ENCODE measurements at places on chromosomes 12 and 14.

DNA sequence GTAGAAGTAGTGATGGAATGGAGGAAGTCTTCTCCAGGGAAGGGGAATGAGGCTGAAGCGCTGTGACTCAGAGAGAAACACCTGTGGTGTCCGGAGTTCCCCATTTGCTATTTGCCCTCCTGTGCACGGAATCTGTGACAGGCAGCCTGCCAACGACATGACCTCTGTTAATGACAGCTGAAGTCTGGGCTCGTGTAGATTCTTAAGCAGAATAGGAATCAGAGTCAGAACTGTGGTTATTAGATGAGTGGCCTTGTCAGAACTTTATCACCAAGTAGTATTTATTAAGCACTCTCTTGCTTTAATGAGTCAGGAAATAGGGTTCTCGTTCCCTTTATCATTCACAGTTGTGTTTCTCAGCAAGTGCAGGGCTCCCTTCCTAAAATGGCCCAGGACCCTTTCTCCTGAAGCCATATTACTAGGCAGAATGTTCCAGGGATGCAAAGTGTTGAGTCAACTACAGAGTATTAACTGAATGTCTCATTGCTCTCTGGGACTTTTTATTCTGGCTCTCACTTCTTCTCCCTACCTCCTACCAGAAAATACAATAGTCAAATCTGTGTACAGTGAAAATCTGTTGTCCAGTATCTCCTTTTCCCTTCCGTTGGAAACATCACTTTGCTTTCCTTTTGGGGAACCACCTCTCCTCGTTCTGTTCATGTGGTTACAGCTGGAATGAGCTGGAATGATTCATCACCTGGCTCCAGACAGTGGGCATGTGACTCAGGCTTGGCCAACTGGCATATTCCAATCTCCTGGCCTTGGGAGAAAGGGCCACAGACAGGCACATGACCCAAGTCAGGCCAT lies 77.8 kb upstream of the MAX start:
- no peak for DNase-seq

GRCh38 chr12:105850103-105850968 lies 288.4 kb downstream of the NUAK1 start:
- no peak for DNase-seq

- no peak for DNase-seq
These were observed 4.8 kb upstream of the AQP5 start for GRCh38 chr12:49956663-49957569.

- no peak for DNase-seq
These were observed 344.4 kb downstream of the SEC23A start for GRCh38 chr14:38758661-38759060.

- no peak for DNase-seq
These were observed 77.4 kb upstream of the ANO4 start for GRCh38 chr12:100716945-100717732.

GRCh38 chr12:119183942-119184695 lies 5.4 kb downstream of the HSPB8 start:
- no peak for DNase-seq

DNA sequence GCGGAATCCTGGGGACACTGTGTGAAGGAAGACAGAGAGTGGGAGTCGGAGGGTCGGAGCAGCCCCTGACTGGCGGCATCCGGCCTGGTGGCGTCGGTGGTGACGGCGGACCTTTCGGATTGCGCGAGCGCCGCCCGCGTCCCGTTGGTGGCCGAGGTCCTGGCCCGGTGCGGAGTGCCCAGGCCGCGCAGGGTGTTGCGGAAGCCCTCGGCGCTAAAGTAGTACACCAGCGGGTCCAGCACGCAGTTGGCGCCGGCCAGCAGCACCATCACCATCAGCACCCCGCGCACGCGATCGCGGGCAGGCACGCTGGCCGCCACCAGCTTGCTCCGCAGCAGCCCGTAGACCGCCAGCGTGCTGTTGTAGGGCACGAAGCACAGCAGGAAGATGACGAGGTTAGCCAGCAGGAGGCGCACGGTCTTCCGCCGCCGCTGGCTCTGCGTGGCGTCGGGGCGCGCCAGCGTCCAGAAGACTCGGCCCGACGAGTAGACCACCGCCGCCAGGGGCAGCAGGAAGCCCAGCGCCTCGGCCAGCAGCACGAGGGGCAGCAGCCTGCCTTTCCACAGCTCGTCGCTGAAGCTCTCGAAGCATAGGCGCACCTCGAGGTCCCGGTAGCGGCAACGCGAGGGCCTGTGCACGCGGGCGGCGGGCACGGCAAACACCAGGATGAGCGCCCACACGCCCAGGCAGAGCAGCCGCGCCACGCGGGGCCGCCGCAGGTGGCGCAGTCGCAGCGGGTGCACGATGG lies 13.1 kb upstream of the CHD4 start:
- no peak for DNase-seq

DNA sequence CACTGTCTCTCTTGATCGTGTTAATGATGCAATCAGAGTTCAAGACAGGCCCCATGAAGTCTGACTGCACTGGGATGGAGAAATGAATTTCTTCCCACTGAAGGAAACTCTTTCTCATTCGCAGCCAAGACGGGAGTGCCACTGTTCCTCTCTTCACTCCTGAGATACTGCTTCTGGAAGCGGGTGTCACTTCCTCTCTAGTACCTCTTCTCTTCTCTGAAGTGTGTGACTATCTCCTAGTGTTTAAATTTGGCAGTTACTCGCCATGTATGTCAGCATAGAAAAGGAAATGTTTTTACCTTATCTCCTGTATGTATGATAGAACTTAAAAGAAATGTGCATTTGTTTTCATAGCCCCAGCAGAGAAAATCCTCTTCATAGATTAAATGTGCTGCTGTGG lies 215.2 kb downstream of the ANO6 start:
- DNase-seq = no peak

DNA sequence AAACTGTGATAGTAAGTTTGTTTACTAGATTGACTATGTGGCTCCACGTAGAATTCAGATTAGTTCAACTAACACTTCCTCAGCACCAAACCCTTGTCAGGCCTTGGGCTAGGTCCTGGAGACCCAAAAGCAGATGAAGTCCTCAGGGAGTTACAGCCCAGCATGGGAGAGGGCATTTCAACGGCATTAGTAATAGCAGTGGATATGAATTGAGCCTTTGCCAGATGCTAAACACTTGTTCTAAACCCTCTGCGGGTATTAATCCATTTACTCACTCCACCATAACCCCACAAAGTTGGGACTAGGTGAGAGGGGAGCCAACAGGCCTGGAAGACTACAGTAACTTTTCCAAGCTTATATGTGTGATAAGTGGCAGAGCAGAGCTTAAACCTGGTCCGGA lies 714.6 kb downstream of the DIO2 start:
- no peak for DNase-seq

- DNase-seq = no peak
These were observed 562 bp downstream of the EAPP start for GRCh38 chr14:34538871-34539406.

DNA sequence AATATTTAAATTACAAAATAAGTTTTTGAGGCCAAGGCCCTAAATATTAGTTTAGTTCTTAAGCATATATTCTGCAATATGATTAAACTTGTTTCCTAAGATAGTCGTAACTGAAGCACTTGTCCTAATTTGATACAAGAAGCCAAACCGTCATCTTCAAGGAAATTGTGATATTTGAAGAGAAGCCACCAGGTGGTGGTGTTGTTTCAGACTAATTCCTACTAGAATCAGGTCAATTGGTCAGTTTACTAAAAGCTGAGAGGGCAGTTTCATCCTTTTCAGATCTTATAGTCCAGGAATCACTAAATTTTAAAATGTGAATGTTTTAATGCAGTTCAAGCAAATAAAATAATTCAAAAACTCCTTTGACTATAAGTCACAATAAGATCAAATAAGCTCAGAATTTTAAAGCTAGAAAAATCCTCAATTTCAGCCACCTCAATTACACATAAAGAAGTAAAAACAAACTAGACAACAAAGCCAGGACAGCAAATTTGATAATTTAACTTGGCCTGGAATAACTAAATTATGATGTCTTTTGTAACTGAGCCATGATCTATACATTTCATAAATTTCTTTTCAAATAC lies 7.1 kb upstream of the ARL1 start:
- DNase-seq = no peak

Data from stimulated activated CD8-positive, alpha-beta memory T cell treated with anti-CD3 and anti-CD28 coated beads, Interleukin-12 subunit alpha, Interleukin-12 subunit beta, amount 100 ng/mL, for 4 hours (primary cell).